Stimulated activated naive CD8-positive, alpha-beta T cell treated with anti-CD3 and anti-CD28 coated beads, Interleukin-15, Interleukin-2, amounts not matched to agents 100 U/mL and 50 U/mL, for 24 hours (primary cell): ENCODE measurements at places on chromosomes 6 and 20.

DNA sequence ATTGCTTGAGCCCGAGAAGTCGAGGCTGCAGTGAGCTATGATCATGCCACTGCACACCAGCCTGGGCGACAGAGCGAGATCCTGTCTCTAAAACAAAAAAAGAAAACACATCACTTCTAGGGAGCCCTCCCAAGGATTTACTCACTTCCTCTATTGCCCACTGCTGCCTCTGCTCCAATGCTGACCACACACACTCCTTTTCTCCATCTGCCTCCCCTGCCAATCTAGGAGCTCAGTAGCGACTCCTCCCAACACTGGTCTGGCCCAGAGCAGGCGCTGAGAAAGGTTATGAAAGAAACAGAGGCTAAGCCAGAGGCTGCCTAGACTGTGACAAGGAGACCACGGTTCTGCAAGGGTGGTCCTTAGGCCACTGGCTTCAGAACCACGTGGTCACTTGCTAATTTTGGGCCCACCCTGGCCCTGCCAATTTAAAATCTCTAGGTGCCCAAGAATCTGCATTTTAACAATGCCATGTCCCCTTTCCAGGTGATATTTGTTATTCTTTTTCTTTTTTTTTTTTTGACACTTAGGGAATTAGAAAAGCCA is 1.3 kb upstream of the E2F1 start:
- DNase-seq: no peak

DNA sequence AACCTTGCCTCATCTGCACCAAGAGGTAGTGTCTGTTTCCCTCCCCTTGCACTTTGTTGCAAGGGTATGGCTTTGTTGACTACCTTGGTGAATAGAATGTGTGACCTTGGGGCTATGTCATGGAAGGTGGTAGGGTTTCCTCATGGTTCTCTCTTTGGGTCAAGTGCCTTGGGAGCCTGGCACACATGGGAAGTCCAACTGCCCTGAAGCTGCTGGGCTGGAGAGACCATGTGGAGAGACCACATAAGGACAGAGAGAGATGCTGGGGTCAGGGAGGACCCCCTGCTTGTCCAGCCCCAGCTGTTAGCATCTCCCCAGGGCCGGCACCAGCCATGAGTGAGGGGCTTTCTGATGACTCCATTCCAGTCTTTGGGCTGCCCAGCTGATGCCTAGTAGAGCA is 95.5 kb upstream of the PAX1 start:
- no peak for DNase-seq

DNA sequence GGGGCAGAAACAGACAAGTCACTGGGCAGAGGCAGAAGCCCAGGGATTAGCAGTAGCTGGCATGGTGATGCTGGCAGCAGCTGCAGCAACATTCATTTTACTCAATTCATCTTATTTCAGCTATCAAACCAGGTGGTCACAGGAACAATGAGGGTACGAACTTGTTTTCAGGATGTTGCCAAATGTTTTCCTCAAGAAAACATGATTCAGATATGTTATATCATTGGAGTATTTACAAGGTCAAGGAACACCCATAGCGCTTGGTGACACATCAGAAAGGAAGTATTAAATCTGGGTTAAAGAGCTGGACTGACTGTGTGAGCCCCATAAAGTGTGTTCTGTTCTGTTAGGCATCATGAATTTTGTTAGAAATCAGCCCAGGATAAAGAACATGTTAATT is 456.9 kb upstream of the ID4 start:
- DNase-seq: no peak

DNA sequence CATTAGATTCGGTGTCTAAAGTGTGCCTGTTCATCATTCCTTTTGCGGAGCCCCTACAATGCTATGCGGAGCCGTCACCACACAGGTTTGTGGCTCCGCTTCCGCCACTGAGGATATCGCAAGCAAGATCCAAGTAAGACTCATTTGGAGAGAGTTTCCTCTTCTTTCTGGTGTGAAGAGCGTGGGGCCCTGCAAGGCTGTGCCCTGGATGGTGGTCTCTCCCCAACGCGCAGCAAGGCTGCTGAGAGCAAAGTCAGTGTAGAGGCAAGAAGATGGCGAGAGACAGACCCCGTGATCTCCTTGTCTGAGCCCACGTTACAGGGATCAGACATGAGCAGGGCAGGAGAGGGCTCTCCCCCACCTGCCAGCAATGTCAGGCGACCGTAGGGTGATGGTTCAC is 96.3 kb upstream of the AFDN start:
- DNase-seq: no peak

DNA sequence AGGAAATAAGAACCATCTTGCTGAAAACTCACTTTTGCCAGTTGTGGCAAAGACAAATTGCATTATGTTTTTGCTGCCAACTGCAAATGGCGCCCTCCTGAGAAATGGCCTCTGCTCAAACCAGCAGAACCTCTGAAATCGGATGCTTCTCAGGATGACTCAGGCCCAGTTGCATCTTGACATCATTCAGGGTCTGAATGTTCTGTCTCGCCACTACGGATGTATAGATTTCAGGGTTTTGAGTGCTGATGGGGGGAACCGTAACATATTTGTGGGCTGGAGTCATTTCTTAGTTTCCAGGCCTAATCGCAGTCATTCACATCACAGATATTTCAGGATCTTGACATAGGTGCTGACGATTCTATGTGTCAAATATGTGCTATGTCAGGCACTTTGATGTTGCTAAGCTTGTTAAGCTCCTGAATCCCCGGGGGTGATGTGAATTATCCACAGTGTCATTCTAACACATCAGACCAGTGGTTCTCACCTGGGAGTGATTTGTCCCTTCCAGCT is 207.1 kb downstream of the NFATC2 start:
- no peak for DNase-seq

GRCh38 chr6:148761527-148762011 is 14.7 kb downstream of the UST start:
- no peak for DNase-seq

DNA sequence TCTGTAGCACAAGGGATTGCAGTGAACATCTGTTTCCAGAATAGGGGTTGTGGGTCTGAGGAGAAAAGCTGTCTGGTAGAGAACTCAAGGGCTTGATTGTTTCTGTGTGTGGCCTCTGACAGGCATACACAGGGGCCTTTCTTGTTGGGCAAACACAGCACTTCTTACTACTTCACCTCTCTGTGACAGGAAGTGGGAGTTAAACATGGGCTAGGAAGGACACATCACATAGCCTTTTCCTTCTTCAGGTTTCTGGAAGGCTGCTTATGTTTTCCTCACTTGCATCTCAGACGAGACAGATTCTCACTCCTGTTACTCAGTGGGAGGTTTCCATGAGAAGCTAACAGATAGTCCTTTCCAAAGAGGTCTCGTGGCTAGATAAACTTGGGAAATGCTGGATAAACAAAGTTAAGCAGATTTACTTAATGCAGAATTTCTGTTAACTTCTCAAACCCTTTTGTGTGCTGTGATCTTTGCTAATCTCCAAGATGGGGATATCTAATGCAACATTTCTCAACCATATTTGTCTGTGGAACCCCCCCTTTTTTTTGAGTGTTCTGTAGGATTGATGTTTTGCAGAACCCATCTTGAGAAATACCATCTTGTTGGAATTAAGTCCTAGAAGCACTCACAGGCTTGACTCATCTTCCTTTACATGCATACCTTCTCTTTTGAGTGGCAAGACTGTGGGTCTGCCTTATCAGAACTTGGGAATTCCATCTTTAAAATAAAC is 41.9 kb upstream of the RNF8 start:
- DNase-seq: no peak

GRCh38 chr6:4370066-4370465 is 234.7 kb upstream of the ECI2 start:
- DNase-seq: no peak

GRCh38 chr6:136975089-136975715 is 53.1 kb downstream of the SLC35D3 start:
- DNase-seq: no peak

DNA sequence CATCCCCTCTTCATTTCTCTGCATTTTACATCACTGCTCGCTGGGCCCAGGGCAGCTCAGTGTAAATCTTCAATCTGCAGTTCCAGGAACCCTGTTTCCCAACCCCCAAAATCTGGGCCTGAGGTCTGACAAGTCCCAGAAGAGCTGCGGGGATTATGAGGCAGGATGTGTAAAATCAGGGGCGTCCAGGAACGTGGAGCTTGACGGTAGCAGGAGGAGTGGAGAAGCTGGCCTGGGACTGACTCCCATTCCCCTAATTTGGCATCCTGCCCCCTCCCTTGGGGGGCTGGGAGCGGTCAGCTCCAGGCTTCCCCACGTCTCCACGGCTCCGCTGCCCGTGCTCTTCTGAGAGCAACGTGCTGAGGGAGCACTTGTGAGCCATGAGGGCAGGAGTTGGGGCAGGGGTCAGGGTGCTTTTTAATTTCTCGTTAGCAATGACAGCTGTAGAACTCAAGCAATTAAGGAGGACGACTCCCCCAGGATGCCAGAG is 23.4 kb upstream of the VEGFA start:
- no peak for DNase-seq
